ENCODE measurements at places on chromosomes 3 and 15.
A peak's percentile ranks its signal among the peaks of the same experiment; 100 is the strongest.

- DNase-seq: no peak
Measured at GRCh38 chr3:58999774-59000160, 50.1 kb downstream of the CFAP20DC start.

GRCh38 chr3:187919048-187919447, 173.8 kb upstream of the BCL6 start:
- DNase-seq: peak; percentile 40

DNA sequence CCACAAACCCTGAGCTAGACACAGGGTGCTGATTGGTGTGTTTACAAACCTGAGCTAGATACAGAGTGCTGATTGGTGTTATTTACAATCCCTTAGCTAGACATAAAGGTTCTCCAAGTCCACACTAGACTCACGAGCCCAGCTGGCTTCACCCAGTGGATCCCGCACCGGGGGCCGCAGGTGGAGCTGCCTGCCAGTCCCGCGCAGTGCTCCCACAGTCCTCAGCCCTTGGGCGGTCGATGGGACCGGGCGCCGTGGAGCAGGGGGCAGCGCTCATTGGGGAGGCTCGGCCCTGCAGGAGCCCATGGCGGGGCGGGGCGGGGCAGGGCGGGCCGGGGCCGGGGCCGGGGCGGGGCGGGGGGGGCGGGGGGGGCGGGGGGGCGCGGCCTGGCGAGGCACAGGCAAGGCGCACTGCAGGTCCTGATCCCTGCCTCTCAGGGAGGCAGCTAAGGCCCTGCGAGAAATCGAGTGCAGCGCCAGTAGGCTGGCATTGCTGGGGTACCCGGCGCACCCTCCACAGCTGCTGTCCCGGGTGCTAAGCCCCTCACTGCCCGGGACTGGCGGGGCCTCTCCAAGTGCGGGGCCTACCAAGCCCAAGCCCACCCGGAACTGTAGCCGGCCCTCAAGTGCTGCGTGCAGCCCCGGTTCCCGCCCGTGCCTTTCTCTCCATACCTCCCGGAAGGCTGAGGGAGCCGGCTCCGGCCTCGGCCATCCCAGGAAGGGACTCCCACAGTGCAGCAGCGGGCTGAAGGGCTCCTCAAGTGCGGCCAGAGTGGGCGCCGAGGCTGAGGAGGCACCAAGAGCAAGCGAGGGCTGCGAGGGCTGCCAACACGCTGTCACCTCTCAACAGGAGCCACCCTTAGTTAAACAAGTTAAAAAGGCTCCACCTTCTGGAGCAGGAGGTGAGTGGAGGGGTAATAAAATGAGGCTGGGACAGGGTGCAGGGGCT, 9.8 kb upstream of the TMEM40 start:
- DNase-seq: no peak

- DNase-seq: no peak
Measured at GRCh38 chr15:94047566-94047965, 183.8 kb upstream of the MCTP2 start.

GRCh38 chr15:74642348-74642733, 26.7 kb downstream of the CLK3 start:
- no peak for DNase-seq

DNA sequence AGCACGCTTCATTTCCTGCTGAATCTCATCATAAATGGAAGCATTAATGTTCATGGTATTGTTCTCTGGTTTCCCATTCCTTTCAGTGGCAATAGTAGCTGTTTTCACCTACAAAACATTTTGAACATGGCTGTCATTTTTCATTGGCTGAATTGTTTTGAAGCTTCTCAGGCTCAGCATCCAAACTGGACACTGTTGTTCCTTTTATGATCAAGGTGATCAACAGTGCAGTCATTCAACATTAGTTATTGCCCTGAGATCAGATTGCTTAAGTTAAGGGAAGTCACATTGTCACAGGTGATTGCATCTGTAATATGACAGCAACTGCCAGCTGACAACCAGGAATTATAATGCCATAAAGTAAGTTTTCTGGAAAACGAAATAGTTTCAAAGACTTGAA, 46.9 kb downstream of the SATB1 start:
- DNase-seq: no peak

DNA sequence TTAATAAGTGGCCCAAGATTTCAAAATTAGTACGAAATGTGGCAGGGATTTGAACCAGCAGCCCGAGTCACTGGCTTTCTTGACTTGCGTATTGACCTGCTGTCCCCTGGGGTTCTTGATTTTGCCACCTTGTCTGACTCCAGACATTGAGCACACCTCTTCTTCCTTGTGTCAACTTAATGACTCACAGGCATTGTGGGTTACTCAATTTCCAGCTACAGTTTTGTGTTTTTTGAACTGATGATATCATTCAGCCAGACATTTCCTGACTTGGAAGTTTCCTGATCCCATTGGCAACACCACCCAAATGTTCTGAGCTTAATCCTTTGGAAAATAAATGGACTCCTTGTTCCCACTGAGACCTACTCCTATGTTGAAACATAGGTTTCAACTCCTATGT, 64.2 kb downstream of the MOBP start:
- DNase-seq: no peak

- no peak for DNase-seq
Measured at GRCh38 chr3:183349421-183350157, 78.8 kb downstream of the MCF2L2 start.

- no peak for DNase-seq
Measured at GRCh38 chr3:184575701-184576100, 14.1 kb downstream of the EPHB3 start.

GRCh38 chr15:96237002-96237401, 93.5 kb upstream of the NR2F2 start:
- DNase-seq: no peak

- DNase-seq: no peak
Measured at GRCh38 chr3:106640353-106640752, 736.9 kb upstream of the CCDC54 start.

GRCh38 chr3:188003188-188004171, 150.5 kb upstream of the LPP start:
- DNase-seq: no peak

GRCh38 chr15:56832125-56832524, 86.3 kb upstream of the TCF12 start:
- DNase-seq: no peak

GRCh38 chr3:107816107-107816506, 274.7 kb downstream of the CD47 start:
- no peak for DNase-seq

- no peak for DNase-seq
Measured at GRCh38 chr15:92707880-92708551, 52.4 kb upstream of the FAM174B start.

GRCh38 chr3:195154793-195155535, 116.0 kb downstream of the XXYLT1 start:
- DNase-seq: no peak

DNA sequence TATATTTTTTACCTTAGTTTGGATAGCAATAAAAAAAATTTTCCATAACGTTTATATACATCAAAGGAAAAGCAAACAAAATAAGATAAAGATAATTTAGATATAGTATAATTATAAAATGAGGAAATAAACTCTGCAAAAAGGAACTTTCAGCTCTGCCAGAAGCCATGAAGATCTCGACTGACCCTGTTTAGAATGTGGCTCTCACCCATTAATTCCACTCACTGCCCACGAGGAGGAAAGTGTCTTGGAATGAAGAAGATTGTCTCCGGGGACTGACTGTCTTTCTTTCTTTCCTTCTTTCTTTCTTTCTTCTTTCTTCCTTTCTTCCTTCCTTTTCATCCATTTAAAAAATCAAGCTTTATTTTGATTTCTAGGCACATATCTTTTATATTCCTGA, 20.1 kb upstream of the PRR20G start:
- DNase-seq: no peak

GRCh38 chr15:77084436-77084835, 13.5 kb upstream of the TSPAN3 start:
- DNase-seq: no peak

DNA sequence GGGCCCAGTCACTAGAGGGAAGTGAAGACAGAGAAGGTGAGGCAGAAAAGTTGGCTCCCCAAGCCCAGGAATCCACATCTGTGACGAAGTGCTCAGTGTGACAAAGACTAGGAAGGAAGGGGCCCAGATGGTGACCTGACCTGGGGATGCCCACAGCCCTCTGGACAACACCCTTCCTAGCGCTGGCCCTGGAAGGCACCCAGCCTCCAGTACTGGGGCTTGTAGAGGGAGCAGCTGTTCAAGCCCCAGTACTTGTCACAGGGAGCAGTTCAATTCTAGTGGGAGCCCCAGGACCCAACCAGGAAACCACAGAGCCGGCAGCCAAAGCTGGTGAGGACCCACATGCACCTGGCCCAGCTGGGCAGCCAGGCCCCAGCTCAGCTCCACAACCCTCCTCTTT, 190.8 kb downstream of the XXYLT1 start:
- no peak for DNase-seq

DNA sequence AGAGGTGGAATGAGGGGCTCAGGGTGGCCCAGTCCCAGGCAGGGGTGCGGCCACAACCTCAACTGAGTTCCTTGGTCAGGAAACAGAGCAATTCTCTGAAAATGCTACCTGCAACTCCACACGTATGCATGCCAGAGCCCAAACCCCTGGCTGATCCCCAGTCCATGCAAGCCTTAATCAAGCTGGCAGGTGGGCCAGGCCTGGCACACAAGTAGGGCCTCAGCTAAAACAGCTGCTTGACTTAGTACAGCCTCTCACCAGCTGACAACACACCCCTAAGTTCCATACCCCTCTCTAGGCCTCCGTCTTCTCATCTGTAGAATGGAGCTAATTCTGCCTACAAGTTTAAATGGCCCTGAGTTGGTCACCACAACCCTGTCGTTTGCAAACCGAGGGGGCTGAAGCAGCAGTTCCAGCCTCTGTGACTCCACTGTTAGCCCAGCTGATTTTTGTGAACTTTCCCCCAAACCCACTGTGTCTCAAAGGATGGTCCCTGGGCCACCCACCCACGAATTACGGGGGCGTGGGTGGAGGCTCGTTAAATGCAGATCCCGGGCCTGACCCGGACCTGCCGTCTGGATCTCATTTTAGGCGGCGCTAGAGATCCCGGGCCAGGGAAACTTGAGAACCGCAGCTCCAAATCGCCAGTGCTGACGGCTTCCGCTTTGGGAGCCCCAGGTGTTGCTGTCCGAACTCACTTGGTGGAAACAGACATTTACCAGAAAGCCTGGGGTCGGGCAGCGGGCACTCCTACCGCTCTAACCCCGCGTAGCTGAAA, 927 bp downstream of the CHDH start:
- no peak for DNase-seq

GRCh38 chr15:80512726-80513660, 108.8 kb downstream of the ARNT2 start:
- no peak for DNase-seq

DNA sequence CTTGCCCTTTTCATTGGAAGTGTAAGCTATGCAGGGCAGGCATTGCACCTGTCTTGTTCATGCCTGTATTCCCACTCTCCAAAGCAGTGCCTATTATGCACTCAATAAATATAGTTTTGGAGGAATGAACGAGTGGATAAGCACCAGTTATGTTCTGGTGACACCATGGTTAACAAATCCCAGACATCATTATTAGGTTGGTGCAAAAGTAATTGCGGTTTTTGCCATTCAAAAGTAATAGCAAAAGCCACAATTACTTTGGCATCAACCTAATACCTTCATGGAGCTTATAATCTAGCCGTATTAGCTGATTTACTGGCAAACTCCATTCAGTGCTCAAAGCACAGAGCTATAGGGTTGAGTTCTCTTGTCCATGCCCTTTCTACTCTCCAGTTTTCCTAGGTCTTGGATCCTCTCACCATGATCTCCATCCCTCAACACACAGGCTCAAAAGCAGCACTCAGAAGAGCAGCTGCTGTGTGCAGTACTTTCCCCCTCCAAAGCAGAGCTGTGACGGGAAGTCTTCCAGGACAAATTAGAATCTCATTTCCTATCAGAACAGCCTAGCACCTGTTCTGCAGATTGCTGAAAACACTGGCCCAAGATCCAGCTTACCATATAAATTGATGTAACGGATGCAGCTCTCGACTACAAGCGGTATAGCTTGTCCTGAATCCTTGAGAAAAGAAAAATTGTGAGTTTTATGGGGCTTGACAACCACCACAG, 63.2 kb upstream of the RAD18 start:
- no peak for DNase-seq

- DNase-seq: no peak
Measured at GRCh38 chr3:102536456-102536855, 101.6 kb downstream of the ZPLD1 start.

DNA sequence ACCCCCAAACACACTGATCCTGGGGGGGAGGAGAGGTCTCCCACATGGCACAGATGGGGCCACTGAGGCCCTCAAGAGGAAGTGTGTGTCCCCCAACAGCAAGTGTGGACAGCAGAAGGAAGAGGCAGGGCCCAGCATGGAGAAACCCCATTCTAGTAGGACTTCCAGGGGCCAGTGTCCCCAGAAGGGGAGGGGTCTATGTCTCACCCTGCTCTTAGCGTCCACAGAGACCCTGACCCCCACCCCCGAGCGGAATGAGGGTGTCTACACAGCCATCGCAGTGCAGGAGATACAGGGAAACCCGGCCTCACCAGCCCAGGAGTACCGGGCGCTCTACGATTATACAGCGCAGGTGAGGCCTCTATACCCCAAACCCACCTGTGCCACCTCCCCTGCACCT, 35.3 kb downstream of the TSPAN3 start:
- DNase-seq: no peak

GRCh38 chr3:147620906-147621305, 211.7 kb downstream of the ZIC1 start:
- DNase-seq: no peak

GRCh38 chr15:46266661-46267060, 631.8 kb downstream of the SQOR start:
- no peak for DNase-seq

GRCh38 chr3:150106740-150107428, 136.2 kb upstream of the PFN2 start:
- DNase-seq: no peak

GRCh38 chr3:111961461-111962164, 17.2 kb upstream of the ABHD10 start:
- DNase-seq: no peak

- no peak for DNase-seq
Measured at GRCh38 chr3:186361246-186361761, 730 bp downstream of the DGKG start.

GRCh38 chr3:112390783-112391641, 58.1 kb downstream of the CD200 start:
- no peak for DNase-seq

DNA sequence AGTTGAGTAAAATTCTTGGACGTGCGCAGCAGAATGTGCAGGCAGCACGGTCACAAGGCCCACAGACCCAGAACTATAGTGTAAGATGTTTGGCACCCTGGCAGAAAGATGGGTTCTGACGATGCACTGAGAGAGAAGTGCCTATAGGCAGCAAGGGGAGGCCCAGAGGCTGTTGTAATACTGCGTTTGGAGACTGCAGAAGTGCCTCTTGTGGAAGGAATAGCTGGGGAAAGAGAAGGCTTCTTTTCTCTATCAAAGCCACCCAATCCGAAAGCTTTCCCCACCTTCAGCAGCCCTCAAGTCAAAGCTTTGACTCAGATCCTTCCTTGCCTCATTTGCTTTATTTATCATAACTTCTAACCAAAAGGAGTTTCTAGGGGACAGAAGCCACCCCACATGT, 5.2 kb upstream of the SIN3A start:
- no peak for DNase-seq

DNA sequence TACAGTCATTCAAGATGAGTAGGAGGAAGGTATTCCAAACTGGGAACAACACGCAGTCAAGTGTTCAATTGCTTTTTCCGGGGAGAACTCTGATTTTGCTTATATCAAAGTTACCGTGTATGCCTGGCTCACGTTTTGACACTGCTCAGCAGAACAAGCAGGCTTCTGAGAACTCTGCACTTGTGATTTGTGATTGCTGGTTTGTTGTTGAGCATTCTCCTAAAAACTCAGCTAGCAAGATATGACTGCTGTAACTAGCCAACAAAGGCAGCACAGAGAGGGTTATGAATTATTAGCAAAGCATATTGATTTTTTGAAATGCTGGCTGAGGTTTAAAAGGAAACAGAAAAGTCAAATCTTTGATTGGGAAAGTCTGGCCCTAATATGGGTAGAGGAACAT, 151.7 kb downstream of the ZPLD1 start:
- no peak for DNase-seq

All from T-helper 9 cell (primary cell).